ENCODE measurements at places on chromosomes 16 and 17. TPM values are rescaled to one million over a fixed set of nuclear protein-coding genes. Genes with fewer than 3 reads are reported as not detected.

LLGL2 gene
- total RNA-seq: 0.69 TPM

CSH2 gene
- total RNA-seq: not detected

GPR179 gene
- not detected for total RNA-seq

PRAC2 gene
- not detected for total RNA-seq

NCOR1 gene
- total RNA-seq: 71.2 TPM

MYH1 gene
- total RNA-seq: not detected

MYH8 gene
- not detected for total RNA-seq

ARHGDIG gene
- total RNA-seq: 0.36 TPM

CEMP1 gene
- not detected for total RNA-seq

BPTF gene
- total RNA-seq: 80.0 TPM

KIAA0513 gene
- total RNA-seq: 25.8 TPM

CPNE7 gene
- total RNA-seq: 19.3 TPM

TSPOAP1 gene
- total RNA-seq: 0.15 TPM

G6PC1 gene
- not detected for total RNA-seq

ITGA2B gene
- 0.33 TPM for total RNA-seq

SMPD3 gene
- total RNA-seq: 0.15 TPM

FOXN1 gene
- total RNA-seq: not detected

NPIPB6 gene
- not detected for total RNA-seq

SLC13A2 gene
- total RNA-seq: not detected

C17orf100 gene
- total RNA-seq: under 0.01 TPM

ZNF287 gene
- 2.6 TPM for total RNA-seq

TPSG1 gene
- total RNA-seq: not detected

All from melanocyte of skin (primary cell).